ENCODE measurements at places on chromosomes 16 and 17.

- DNase-seq, result no peak
Observed at GRCh38 chr16:70591615-70592014, 54.7 kb upstream of the IL34 start.

DNA sequence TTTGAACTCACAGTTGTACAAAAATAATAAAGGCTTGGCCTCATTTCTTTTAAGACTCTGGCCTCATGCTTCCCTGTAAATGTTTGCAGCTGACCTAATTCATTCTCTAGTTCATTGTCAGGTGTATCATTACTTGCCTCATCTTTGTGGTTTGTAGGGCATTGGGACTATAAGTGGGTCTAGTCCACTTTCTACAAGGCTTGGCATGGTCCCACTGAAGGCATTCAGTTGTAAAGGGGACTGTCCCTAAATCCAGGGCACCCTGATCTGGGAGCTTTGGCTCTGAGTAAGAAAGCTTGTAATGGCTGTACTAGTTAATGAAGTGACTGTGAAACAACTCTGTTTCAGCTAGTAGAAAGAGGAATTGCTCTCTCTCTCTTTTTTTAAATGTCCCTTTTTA, 2.7 kb downstream of the KCTD2 start:
- DNase-seq, result no peak

GRCh38 chr16:50863644-50864144, 121.8 kb downstream of the CYLD start:
- no peak for DNase-seq

- no peak for DNase-seq
Observed at GRCh38 chr16:1859650-1860049, 12.3 kb downstream of the MEIOB start.

DNA sequence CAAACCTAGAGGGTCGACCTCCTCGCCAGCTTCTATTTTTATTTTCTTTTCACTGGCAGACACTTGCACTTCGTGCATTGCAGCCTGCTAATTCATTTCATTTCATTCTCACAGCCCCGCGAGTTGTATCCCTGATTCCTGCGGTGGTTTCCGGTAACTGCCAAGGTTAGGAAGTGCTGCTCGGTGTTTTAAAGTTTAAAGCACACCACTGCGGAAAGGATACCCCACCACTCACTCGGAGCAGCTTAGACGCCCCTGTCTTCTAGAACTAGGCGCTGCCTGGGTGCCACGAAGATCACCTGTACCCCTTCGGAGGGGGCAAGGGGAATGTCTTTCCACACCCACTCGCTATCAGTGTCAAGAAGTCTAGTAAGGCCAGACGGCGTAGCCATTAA, 509 bp downstream of the CNEP1R1 start:
- no peak for DNase-seq

DNA sequence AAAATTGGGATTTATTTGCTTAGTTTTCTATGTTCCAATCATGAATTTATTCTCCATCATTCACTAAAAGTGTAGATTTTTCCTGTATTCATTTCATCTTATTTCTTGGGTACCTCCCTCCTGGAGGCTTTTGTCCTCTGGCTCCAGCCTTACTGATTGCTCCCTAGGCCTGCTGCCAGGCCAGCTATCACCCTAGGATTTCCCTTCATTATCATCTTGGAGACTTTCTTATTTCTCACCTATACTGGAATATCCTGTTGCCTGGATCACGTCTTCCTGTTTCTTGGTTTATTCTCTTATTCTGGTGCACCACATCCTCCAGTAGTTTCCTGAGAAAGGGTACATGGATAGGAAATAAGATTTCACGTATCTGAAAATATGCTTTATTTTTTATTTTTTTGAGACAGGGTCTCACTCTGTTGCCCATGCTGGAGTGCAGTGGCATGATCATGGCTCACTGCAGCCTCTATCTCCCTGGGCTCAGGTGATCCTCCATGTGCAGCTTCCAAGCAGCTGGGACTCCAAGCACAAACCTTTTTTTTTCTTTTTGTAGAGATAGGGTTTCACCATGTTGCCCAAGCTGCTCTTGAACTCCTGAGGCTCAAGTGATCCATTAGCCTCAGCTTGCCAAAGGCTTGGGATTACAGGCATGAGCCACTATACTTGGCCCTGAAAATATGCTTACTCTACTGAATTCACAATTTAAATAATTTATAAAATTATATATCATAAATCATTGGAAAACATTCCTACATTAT, 13.3 kb upstream of the KPNB1 start:
- no peak for DNase-seq

DNA sequence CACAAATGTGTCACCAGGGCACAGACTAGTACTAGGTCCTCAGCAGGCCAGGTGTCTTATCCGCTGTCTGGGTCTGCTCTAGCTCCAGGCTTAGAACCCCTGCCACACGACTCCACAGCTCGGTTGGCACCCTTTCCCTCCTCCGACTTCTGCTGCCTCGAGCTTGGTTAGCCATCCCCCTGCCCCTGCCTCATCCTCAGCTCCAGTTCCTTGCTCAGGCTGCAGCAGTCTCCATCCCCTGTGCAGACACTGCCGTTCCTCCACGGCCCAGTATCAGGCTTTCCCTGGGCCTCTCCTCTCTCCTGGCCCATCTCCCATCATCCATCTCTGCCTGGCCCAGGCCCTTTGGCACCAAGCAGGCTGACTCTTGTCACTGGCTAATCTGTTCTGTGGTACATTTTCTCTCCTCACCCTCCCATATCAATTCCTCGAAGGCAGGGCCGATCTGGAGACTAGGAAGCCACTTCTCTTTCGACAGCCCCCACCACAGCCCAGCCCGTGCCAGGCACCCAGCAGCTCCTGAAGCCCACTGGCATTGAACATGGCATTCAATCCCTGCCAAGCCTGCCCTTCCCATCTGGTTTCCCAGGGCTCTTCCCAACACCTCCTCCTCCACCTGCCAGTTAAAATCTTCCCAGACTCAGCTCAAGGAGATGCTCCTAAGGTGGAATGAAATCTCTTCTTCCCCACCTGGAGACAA, 1.4 kb upstream of the GRN start:
- no peak for DNase-seq

DNA sequence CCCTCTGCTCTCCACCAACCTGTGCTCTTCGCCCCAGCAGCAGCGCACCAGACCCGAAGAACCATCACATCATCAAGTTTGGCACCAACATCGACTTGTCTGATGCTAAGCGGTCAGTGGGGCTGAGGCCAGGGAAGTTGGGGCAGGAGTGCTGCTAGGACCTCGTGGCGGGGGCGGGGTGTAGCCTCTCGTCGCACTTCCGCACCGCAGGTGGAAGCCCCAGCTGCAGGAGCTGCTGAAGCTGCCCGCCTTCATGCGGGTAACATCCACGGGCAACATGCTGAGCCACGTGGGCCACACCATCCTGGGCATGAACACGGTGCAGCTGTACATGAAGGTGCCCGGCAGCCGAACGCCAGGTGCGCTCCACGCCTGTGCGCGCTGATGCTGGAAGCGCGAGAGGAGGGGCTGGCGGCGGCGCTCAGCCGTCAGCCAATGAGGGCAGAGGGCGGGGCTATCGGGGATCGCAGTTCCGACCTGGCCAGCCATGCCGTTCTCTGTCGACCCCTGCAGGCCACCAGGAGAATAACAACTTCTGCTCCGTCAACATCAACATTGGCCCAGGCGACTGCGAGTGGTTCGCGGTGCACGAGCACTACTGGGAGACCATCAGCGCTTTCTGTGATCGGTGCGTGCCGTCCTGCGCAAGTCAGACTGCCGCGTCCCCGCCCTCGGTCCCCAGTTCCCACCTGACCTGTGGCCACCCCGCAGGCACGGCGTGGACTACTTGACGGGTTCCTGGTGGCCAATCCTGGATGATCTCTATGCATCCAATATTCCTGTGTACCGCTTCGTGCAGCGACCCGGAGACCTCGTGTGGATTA, 3.2 kb upstream of the TMEM88 start:
- peak; percentile 90 for DNase-seq

- no peak for DNase-seq
Observed at GRCh38 chr17:8126491-8127066, 2.7 kb upstream of the HES7 start.

DNA sequence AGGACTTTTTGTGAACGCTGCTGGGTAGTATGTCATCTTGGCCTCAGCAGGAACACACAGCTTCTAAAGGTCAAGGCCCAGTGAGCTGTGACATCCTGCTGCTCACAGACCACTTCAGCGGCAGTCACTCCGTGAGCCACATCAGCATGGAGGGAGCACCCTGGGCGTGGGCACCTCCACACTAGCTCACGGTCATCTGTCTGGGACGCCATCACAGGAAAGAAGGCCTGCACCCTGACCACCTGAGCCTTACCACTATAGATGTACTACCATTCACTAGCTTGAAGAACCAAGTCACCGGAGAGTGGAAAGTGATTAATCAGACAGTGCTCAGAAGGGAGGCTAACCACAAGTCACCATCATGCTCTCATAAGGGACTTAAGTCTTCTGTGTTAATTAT, 3.3 kb downstream of the AXIN1 start:
- no peak for DNase-seq

GRCh38 chr17:56897646-56898424, 16.0 kb downstream of the TRIM25 start:
- DNase-seq, result no peak

DNA sequence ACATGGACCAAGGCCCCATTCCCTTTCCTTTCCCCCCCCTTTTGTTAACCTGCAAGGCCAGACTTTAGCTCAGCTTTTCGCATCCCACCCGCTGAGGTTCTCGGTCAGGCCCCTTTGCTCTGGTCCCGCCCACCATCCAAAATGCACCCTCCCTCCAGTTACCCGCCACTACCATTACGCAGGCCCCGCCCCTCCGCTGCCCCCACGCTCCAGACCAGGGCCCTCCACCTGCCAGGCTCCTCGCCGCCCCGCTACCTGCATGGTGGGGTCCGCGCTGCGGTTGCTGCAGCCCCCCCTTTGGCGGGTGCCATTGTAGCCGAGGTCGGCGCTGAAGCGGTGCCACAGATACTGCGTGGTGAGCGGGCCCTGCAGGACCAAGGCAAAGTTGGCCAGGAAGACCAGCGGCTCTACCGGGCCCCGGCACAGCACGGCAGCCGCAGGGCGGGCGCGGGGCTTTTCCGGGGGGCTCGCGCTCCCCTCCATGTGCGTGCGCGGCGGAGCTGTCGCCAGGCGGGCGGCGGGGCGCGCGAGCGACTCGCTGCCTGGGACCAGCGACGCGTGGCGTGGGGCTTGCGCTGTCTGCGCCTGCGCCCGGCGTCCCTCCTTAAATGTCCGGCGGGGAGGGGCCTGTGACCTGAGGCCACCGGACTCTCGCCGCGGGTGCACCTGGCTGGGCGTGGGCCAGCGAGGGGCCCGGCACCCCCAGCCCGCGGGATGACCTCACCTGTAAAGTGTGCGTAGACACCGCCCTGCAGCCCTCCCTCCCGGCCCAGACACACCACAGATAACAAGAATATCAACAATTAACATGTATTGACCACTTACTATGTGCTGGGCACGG, at the start of gene SLC46A1:
Gene SLC46A1 (minus strand): TSS at position 581 of the 841 bp plus-strand sequence. CDS start 98 bp downstream, at position 483.
- peak; percentile 15 for DNase-seq

GRCh38 chr17:74337834-74338500, 11.9 kb downstream of the KIF19 start:
- no peak for DNase-seq

- DNase-seq, result no peak
Observed at GRCh38 chr17:16478649-16479048, 13.3 kb downstream of the LRRC75A start.

- DNase-seq, result no peak
Observed at GRCh38 chr17:35257208-35257659, 14.4 kb downstream of the SLFN5 start.

- DNase-seq, result peak; percentile 40
Observed at GRCh38 chr17:59620518-59621259, 994 bp downstream of the CLTC start.

DNA sequence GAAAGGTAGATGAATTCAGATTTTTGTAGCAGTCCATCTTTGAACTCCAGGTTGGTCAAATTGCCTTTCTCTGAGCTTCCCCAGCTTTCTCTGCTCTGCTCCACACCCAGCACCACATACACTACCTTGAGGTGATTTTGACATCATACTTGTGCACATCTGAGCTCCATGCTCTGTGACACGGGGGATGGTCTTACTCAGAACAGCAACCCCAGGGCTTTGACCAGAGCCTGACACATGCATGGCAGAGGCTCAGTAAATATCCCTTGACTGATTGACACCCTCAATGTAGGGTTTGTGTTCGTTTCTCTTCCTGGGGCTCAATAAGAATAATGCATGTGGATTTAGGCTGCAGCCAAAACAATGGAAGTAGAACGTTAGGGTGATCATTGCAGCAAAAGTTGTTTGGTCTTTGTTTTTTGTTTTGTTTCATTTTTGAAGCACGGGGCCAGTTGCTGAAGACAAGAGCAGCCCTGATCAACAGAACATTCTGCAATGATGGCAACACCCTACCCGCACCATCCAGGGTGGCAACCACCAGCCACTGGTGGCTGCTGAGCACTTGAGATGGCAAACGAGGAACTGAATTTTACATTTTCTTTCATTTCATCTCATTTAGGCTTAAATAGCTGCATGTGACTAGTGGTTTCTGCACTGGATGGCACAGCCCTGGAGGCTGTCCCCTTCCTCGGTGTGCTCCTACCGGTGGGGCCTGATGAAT, 224.8 kb upstream of the TNRC6C start:
- no peak for DNase-seq

DNA sequence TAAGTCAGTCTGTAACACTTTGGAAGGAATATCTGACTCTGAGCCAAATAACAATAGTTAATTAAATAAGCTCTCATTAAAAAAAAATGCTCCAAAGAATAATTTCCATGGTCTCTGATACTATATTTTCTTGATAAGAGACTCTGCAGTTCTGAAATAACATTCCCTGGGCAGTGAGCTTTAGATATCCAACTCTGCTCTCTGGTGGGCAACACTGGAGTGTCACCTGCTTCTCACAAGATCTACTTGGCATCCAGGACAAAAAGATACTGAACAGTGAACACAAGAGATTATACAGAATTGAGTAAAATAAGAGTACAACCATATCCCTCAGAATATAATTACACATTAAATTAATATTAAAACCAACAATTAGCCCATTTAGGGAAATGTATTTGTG, 13.7 kb downstream of the BLMH start:
- DNase-seq, result no peak

DNA sequence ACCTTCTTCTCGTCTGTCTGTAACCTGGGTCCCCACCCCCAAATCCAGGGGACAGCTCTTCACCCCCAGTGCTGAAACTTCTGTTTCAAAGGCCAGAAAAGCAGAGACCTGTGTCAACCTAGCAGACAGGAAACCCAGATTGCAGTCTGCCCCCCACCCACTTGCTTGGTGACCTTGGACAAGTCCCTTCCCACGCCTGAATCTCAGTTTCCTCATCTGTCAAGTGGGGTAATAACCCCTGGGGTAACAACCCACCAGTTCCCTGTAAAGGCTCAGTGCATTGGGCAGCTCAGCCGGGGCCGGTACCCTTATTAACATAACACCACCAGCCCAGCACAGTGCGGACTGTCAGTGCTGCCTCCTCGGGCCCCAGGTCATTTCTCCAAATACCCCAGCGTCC, 1.3 kb downstream of the STX1B start:
- DNase-seq, result no peak

GRCh38 chr16:57664662-57665025, 3.5 kb upstream of the ADGRG3 start:
- DNase-seq, result no peak

- DNase-seq, result no peak
Observed at GRCh38 chr17:67636834-67637520, 80.8 kb upstream of the NOL11 start.

- no peak for DNase-seq
Observed at GRCh38 chr16:53692146-53692545, 11.5 kb downstream of the RPGRIP1L start.

GRCh38 chr17:65684631-65685030, 123.2 kb upstream of the AXIN2 start:
- DNase-seq, result no peak

GRCh38 chr17:78946631-78947030, 21.4 kb upstream of the TIMP2 start:
- DNase-seq, result no peak

Data from activated T-helper 9 cell treated with anti-CD3 and anti-CD28 coated beads, Interleukin-2, amount 50 U/mL, for 16 hours (primary cell).